Ascending aorta (tissue), 2 donors: ENCODE measurements at places on chromosomes 1 and 21. TPM values are rescaled to one million over a fixed set of nuclear protein-coding genes. Genes with fewer than 3 reads are reported as not detected.

CFAP45 gene
- not detected for total RNA-seq

BRDT gene
- not detected for total RNA-seq

CADM3 gene
- total RNA-seq = 7.0 TPM

FUCA1 gene
- total RNA-seq = 11.1 TPM

HSD17B7 gene
- total RNA-seq = 6.6 TPM

GFI1 gene
- not detected for total RNA-seq

USP48 gene
- 41.3 TPM for total RNA-seq

LCE3D gene
- total RNA-seq = not detected

GPA33 gene
- total RNA-seq = not detected

ELAPOR1 gene
- total RNA-seq = not detected

TCHH gene
- total RNA-seq = not detected

UQCRH gene
- total RNA-seq = 120 TPM

KRTAP7-1 gene
- total RNA-seq = not detected

CFHR1 gene
- total RNA-seq = 16.0 TPM

FCRL6 gene
- total RNA-seq = not detected

AQP10 gene
- total RNA-seq = not detected

COL16A1 gene
- total RNA-seq = 339 TPM

CCDC27 gene
- total RNA-seq = not detected

PPIAL4G gene
- not detected for total RNA-seq

LHX8 gene
- not detected for total RNA-seq

KRTAP19-1 gene
- total RNA-seq = not detected

OR2AK2 gene
- not detected for total RNA-seq

TMOD4 gene
- not detected for total RNA-seq

C4BPA gene
- total RNA-seq = not detected

SARS1 gene
- 134 TPM for total RNA-seq

BOLA1 gene
- total RNA-seq = 36.7 TPM

PTGFR gene
- total RNA-seq = 0.85 TPM

FCER1G gene
- 69.9 TPM for total RNA-seq

WNT9A gene
- total RNA-seq = 0.96 TPM

DNAI4 gene
- total RNA-seq = not detected

NBPF10 gene
- total RNA-seq = 1.2 TPM

CA14 gene
- total RNA-seq = not detected

SLC2A1 gene
- total RNA-seq = 15.5 TPM

KLHL20 gene
- total RNA-seq = 15.5 TPM

MMP23B gene
- 71.3 TPM for total RNA-seq

SLAMF7 gene
- not detected for total RNA-seq

AUNIP gene
- total RNA-seq = not detected

HTR6 gene
- not detected for total RNA-seq

CLCA4 gene
- total RNA-seq = not detected

MANEAL gene
- total RNA-seq = 0.43 TPM
